Renal pelvis (tissue), 12 donors: ENCODE measurements at places on chromosomes 1 and 21.
A peak's percentile ranks its signal among the peaks of the same experiment; 100 is the strongest.

DNA sequence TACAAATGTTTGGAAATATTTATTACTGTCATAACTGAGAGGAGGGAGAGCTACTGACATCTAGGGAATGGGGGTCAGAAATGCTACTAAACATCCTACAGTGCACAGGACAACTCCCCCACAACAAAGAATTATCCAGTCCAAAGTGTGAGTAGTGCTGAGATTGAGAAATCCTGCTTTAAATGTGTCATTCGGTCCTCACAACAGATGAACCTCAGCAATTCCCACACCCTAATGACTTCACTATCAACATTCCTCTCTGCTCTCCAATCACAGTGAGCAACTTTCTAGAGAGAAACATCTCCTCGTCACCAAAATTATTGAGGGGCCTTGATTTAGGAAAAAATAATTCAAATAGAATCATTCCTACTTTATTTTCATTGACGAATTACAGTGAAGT, 18.0 kb downstream of the OMA1 start:
- DNase-seq: no peak

DNA sequence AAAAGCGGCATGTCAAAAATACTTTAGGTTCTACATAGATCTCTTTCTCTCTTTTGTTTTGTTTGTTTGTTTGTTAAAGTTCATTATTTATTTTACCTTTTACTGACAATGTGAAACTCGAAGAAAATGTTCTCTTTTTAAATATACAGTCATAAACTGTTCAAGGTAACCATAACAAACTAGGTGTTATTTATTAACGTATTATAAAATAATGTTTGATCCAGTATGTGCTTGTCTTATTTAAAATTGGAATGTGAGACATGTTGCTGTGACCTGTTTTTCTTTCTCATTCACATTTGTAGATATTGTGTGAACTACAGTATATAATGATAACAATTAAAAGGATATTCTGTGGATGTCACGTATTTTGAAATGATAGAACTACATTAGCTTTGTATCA, 5.9 kb upstream of the LEPR start:
- DNase-seq: no peak

DNA sequence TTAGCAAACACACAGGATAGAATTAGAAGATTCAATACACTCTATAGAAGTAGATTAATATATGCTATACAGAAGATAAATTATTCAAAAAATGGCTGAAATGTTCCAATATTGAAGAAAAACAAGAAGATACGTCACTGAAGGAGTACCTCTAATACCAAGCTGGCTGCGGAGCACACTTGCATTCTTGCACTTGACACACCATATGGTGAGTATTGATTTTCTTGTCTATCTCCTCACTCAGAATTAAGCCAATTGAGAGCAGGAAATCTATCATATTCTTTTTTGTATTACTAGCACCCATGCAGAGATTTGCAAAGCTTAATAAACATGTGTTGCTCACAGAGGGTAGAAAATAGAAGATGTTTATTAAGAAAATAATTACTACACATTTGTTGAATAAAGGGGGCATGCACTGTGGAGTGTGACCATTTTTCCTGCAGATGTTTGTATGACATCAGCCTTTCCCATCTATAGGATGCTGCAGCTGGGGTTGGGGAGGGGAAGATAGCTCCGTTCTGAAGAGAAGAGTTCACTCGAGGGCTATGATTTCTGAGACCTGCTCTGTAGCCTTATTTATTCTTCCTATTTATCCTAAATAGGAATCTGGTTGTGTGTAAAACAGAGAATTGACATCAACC, 318.1 kb downstream of the HHIPL2 start:
- DNase-seq: no peak

DNA sequence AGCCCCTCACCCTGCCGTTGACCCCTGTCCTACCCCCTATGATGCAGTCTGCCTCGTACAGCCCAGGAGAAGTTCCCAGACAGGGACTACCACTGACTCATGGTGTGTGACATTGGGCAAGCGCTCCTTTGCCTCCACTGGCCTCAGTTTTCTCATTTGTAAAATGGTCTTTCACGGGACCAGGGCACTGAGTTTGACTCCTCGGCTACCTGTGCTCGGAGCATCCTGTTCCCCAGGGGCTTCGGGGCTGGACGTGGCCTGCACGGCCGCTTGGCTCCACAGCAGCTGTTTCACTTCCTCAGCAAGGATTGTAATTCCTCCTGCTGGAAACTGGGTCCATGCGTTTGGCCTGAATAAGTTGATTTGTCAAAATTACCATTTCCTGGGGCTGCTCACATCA, 277.3 kb downstream of the MATN1 start:
- no peak for DNase-seq

DNA sequence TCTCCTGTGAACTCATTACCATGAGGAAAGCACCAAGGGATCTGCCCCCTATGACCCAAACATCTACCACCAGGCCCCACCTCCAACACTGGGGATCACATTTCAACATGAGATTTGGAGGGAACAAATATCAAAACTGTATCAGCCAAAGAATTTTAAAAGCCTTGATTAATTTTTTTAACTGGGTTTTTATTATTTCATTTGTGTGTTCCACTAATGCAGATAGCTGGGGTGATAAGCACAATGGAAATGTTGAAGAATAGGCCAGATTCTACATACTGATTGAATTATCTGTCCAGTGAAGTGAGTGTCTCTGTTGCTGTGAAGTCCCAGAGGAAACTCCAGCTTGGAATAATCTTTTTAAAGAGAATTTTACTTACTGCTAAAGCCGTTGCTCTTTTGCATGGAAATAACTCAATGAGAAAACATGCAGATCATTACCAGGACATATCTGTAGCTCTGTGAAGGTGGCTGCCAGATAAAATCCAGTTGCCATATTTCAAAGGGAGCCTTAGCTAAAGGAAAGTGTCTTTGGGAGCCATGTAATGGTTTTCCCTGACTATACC, 44.4 kb upstream of the DHCR24 start:
- DNase-seq: no peak

DNA sequence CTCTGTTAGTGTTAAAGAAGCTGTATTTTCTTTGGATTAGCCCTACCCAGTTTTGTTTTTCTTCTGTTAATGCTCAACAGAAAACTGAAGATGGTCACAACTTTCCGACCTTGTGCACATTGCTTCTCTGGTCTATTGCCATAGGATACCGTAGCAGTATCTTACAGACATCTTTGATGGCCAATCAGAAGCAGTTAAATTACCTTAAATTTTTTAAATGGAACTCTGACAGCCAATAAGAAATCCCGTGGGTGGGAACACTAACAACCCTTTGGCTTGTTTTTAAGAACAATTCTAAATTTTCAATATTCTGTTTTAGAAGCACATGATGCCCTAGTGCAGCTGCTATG, 17.2 kb downstream of the NFYC start:
- DNase-seq: peak; percentile 83

DNA sequence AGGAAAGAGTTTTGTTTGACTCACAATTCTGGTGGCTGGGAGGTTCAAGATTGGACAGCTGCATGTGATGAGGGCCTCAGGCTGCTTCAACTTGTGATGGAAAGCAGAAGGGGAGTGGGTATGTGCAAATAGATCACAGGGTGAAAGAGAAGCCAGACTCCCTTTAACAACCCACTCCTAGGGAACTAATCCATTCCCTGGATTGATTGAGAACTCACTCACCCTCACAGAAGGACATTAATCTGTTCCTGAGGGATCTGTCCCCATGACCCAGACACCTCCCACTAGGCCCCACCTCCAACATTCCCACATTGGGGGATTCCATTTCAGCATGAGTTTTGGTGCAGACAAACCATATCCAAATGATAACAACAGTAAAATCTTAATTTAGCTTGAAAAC, 25.6 kb downstream of the UBE2T start:
- DNase-seq: no peak

DNA sequence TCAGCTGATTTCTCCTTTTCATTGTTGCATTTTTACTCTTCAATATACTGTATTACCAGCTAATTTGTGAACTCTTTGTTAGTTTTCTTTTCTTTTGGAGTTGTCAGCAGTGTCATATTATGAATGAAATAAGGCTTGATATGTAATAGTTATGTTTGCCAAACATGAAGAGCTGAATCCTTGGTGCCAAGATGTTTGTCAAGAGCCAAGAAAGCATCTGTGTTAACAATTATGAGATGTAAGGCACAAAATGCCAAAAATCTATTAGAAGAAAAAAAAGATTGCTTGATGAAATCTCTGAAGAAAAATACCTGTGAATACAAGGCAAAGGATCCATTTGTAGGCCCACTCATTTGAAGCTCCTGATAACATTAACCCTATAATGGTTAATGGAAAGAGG, 48.4 kb upstream of the RNPC3 start:
- no peak for DNase-seq

- DNase-seq: no peak
Measured at GRCh38 chr1:157168015-157168414, 29.8 kb upstream of the ETV3 start.

DNA sequence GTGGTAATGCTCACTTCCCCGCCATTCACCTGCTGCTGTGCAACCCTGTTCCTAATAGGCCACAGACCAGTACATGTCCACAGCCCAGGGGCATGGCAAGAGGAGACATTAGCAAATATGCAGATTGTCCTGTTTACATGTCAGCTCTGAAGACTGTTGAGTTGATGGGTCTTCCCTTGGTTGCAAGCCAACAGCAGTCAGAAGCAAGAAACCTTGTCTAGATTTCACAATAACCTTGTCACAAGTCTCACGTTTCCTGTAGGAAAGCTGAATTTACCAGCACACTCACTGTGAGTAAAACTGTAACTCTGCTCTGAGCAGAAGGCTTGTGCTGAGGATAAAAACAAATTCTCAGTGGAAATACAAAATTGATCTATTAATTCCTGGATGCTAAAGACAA, 195.1 kb downstream of the HLX start:
- DNase-seq: no peak

DNA sequence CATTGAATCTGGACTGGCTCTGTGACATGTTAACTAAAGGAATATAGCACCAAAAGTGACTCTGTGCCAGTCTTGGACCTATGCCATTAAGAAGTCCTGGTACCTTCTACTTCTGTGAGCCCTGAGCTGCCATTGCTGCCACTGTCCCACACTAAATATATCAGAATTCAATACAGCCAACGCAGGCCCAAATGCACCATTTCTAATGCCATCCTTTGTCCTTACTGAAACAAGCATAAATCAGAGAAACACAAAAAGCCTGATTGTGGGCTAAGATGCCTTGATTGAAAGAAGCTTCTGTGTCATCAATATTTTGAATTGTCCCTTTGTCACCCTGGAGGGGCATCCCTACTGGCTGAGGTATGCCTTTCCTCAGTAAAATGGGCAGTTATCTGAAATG, 66.9 kb upstream of the NEK2 start:
- DNase-seq: no peak

GRCh38 chr1:11650331-11650991, 3.8 kb downstream of the FBXO2 start:
- DNase-seq: peak; percentile 57

DNA sequence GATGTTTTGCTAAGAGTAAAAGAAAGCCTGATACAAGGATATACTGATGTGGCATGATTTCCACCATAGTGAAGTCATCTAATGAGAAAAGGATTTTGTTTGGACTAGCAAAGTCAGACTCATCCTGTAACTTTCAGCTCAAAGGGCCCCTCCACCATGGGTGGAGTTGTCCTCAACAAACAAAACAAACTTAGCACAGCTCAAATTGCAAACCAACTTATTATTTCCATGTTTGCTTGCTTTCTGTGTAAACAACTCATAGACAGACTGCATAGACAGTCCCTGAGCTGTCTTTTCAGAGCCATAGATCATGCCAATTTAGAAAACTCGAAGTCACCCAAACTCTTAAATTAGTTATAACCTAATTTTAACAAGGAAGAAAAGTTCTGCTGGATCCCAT, 69.4 kb upstream of the VAV3 start:
- DNase-seq: no peak

- no peak for DNase-seq
Measured at GRCh38 chr1:14396100-14396499, 202.4 kb upstream of the KAZN start.

GRCh38 chr1:162882248-162882674, 21.3 kb upstream of the CCDC190 start:
- no peak for DNase-seq

- no peak for DNase-seq
Measured at GRCh38 chr1:152884085-152884484, 6.0 kb downstream of the SMCP start.

GRCh38 chr21:25836396-25836795, 101.6 kb downstream of the GABPA start:
- DNase-seq: no peak

- no peak for DNase-seq
Measured at GRCh38 chr21:31446226-31446855, 102.3 kb upstream of the TIAM1 start.

DNA sequence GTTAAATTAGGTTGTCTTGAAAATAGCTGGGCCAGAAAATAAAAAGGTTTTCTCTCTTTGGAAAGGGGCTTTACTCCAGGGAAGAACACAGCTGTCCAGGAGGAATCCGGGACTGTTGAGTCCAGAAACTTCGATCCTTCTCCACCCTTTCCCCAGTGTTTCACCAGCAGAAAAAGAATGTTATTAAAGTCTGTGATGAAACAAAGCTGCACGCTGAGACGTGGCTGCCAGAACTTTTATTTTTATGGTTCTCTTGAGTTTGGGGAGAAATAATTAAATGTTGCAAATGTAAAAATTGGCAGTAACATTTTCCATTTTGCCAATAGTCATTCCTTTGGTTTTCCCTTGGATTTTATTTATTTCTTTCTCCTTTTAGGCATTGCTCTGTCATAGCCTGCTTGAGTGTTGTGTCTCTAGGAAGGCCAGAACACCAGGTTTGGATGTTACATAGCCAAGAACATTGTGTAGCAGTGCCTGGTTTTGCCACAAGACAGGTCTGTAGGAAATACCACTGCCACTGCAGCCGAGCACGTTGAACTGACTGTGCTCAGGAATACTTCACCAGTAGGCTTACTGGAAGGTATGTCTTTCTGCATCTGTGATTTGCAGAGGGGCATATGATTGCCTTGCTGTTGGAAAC, 87.4 kb downstream of the ROR1 start:
- DNase-seq: no peak
